ENCODE measurements at places on chromosomes 3 and 15.

DNA sequence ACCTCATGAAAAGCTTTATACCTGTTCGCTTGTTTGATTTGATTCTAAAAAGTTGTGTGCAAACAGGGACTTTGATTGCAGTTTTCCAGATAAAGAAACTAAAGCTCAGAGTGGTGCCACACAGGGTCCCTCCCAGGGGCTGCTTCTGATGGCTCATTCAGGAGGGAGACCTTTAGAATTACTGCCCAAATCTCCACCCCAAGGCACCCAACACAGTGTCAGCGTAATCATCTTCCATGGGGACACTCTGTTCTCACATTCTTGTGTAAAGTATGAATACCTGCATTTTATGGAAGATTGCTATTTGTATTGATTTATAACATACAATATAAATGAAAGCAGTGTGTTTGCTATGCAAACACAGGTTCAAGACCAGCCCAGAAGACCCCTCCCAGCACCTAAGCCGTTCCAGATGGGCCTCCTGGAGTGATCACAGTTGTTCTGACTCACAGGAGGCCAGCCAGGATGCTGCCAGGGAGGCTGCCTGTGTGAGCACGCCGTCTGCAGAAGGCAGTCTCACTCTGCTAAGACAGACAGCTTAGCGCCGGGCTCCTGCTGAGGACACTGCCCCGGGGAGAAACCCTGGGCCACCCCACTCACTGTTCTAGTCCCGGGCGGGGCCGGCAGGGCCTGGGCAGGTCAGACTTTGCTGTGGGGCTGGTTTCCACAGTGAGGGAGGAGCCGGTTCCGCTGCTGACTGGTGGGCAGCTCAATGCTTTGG lies 185.6 kb downstream of the FAM43A start:
- peak; percentile 24 for DNase-seq

GRCh38 chr3:28134792-28135375 lies 106.5 kb upstream of the CMC1 start:
- no peak for DNase-seq

GRCh38 chr15:60523056-60523455 lies 44.1 kb upstream of the ICE2 start:
- no peak for DNase-seq

- peak; percentile 38 for DNase-seq
Measured at GRCh38 chr3:10772271-10773161, 43.5 kb upstream of the SLC6A11 start.

- DNase-seq: no peak
Measured at GRCh38 chr3:191301017-191301416, 28.2 kb upstream of the CCDC50 start.
